ENCODE measurements at places on chromosomes 16 and 17.

- no peak for DNase-seq
Measured at GRCh38 chr16:61364990-61365389, 671.2 kb downstream of the CDH8 start.

DNA sequence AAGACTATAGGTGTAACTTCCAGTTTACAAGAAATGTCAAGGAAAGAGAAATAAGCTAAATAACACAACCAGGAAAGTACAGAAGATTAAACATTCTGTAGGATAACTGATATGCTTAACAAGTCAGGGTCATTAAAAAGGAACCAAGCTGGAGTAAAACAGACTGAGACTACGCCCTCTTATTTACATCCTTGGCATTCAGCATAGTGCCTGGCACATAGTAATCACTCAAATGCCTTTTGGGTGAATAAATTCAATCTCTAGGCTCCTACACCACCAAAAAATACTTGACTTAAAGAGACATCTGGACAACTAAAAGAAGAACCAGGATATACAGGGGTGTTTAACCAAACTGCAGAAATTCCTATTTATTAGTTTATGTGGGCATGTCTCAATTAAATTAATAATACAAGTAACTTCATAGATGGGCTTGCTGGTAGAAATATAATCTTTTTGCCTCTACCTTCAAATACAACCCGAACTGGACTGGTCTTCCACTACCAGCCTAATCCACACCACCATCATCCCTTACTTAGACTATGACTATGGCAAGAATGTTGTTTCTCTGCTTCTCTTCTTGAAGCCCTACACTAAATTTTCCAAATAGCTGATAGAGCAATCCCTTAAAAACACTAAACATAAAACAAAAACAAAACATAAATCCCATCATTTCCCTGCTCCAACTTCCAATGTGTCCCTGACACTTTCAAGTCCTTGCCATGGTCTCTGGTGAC, 47.7 kb upstream of the ULK2 start:
- no peak for DNase-seq

GRCh38 chr17:55883149-55883548, 132.3 kb downstream of the PCTP start:
- DNase-seq = no peak

GRCh38 chr16:66409156-66409555, 17.9 kb upstream of the BEAN1 start:
- peak; percentile 89 for DNase-seq

GRCh38 chr16:83329441-83329840, 478.3 kb upstream of the HSBP1 start:
- DNase-seq = no peak

DNA sequence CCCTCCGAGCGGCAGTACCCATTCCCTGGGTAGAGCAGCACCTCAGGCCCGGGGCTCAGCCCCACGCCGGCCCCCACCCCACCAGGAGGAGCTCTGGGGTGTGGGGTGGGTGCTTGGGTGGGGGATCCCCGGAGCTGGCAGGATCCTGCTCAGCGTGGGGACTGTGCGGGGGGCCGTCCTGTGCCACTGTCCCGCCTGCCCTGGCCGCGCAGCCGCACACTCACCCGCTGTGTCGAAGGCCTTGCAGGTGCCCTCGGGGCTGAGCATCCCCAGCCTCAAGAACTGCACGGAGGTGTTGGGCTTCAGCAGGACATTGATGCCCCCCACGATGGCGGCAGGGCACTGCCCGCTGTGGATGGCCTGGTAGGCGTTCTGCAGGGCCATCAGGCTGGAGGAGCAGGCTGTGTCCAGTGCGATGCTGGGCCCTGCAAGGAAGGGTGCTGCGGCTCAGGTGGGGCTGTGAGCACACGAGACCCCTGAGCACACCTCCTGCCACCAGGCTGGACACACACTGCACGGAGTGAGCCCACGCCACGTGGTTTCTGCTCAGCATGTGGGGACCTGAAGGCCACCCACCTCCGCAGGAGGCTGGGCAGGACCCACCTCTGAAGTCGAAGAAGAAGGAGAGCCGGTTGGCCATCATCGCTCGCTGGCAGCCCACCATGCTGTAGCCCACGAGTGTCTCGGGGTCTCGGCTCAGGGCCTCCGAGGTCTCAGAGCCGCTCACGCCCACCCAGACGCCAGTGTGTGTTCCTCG, 4.9 kb downstream of the FASN start:
- DNase-seq = no peak

- DNase-seq = no peak
Measured at GRCh38 chr17:63341276-63341675, 104.8 kb downstream of the CYB561 start.

- DNase-seq = no peak
Measured at GRCh38 chr17:42025936-42026335, 6.0 kb downstream of the NKIRAS2 start.

DNA sequence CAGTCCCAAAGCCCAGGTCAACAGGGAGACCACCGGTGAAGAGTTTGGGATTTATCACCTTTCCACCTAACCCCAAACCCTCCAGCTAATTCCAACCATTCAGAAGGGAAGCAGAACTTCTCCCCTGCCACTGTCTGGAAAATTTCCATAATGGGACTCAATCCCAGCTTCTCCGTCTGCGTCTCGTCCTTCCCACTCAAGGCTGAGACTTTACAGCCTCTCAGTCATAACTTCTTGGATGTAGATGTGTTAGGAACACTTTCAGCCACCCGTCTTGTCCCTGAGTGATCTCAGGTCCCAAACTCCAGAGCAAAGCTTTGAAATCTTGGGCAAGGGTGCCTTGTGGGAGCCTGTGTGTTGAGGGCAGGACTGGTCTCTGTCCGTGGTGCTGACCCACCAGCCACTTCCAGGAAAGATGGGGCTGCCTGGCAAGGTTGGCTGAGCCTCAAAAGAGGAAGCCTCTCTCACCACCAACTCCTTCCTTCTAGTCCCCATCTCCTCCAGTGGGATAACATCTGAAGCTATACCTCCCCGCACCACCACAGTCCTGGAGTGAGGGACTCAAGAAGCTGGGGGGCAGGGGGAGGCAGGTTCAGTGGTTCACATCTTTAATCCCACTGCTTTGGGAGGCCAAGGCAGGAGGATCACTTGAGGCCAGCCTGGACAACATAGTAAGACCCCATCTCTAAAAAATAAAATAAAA, 9.3 kb downstream of the GAS2L2 start:
- peak; percentile 27 for DNase-seq

GRCh38 chr16:1264345-1265089, 8.6 kb downstream of the TPSD1 start:
- DNase-seq = no peak

- peak; percentile 88 for DNase-seq
Measured at GRCh38 chr16:87628940-87629339, 26.6 kb downstream of the JPH3 start.

- DNase-seq = no peak
Measured at GRCh38 chr17:55895112-55895759, 144.4 kb downstream of the PCTP start.

DNA sequence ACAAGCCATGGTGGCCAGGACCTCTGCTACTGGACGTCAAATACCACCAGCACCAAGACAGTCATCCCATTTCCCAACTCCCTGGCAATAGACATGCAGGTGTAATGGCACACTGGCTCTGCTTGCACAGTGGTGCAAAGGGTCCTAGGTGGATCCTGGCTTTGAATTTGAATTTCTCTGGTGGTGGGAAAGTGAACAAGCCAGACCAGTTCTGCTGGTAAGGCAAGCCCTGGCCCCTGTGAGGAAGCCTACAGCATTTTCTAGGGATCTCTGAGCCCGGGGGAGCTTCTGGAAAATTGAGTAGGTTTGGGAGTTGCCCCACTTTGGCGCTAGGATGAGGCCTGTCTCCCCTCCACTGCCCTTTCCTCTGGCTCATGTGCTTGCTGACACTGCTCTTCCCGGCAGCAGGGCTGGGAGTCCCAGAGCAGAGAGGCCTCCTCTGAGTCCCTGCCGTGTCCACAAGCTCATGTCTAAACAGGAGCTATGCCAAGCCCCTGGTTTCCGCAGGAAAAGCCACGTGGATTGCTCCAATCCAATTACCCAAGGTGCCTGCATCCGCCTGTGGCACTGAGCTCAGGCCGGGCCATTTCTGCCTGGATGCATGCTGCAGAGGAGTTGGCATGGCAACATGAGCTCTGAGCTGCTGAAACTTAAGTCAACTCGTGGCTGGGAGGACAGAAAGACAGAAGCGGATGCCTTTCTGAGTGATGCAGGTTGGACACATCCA, 67.0 kb downstream of the PRMT7 start:
- DNase-seq = no peak

DNA sequence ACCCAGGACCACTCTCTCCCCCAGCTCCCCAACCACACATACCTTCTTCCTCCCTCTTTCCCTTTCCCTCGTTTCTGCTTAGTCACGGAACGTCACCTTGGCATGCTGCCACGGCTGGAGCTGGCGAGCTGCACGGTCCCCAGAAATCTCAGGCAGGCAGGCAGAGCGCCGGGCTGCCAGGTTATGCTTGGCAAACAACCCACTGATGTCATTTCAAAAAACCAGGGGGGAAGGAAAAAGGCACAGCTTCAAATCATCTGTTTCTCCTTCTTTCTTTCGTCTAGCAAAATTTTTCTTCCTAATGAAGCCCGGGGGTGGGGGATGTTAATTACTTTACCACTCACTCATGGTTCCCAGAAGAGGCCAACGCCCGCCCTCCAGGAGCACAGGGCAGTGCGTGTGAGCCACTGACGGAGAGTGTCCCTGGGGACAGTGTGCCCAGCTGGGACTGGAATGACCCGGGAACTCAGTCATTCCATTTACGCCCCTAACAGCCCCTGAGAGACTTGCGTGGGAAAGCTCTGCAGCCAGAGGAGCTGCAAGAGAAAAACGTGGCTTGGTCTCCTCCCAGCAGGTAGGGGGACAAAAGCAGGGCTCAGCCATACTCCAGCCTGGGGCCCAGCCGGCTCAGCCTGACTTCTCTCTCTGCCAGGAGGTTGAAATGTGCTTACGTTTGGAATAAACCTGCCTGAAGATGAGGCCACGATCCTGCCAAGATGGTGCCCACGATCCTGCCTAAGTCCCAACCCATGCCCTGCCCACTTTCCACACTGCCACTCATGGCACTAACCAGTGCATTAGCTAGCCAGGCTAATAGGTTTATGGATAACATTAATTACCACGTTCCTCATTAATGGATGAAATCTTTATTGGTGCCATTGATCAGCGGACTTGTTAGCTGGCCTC, 198.9 kb downstream of the ZFHX3 start:
- peak; percentile 87 for DNase-seq

- no peak for DNase-seq
Measured at GRCh38 chr17:3989041-3989886, 25.0 kb upstream of the ATP2A3 start.

GRCh38 chr16:66924527-66925321, 611 bp downstream of the RRAD start:
- DNase-seq = no peak

DNA sequence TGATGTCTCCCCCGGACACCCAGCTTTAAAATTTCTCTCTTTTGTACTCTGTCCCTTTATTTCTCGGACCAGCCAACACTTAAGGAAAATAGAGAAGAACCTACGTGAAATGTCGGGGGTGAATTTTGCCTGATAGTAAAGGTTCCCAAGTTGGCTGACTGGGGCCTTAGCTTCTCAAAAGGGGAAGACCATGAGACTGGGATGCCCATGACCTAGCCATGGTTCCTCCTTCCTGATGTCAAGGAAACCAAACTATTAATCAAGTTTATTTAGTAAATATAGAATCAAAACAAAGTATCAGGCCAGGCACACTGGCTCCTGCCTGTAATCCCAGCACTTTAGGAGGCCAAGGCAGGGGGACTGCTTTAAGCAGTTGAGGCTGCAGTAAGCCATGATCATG, 2.4 kb upstream of the EIF1 start:
- no peak for DNase-seq

All from renal cortical epithelial cell (primary cell).